ENCODE measurements at places on chromosomes 5 and 9.

DNA sequence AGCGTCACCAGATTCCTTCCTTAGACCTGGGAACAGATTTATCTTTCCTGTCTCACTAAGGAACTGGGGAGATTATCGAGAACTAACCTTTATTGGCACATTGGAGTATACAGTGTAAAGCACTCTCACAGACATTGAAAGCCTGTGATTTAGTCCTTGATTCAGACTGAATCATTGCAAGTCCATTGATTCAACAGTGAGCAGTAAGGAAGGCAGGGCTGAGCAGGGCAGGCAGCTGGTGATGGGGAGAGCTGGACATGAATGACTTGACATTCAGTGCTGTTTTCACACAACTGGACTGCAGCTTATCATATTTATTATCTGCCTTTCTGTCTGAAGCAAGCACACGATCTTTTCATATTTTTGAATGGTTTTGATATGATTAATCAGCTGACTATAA, 16.2 kb downstream of the ISOC1 start:
- DNase-seq, result no peak

DNA sequence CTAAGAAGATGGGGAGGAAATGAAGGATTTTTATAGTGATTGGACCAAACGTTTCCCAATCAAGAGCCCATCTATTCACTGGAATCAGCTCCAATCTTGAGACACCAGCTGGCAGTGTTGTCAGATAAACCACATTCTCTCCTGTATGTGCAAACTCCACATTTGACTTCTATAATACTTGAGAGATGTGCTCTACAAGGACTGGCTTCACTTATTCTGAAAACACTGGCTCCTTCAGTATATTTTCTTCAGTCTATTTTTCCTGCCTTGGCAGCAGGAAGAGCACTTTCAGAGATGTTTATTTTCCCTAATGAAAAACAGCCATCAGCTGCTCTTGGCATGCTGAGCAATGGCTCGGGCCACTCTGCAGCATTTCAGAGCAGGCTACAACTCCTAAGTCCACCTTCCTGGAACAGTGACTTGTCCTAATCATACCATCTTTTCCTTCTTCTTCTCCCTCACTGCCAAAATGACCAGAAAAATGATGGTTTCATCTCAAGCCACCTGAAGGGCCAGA, 96.9 kb upstream of the FSTL4 start:
- DNase-seq, result no peak

GRCh38 chr9:137113385-137114159, 961 bp downstream of the DPP7 start:
- DNase-seq, result no peak

DNA sequence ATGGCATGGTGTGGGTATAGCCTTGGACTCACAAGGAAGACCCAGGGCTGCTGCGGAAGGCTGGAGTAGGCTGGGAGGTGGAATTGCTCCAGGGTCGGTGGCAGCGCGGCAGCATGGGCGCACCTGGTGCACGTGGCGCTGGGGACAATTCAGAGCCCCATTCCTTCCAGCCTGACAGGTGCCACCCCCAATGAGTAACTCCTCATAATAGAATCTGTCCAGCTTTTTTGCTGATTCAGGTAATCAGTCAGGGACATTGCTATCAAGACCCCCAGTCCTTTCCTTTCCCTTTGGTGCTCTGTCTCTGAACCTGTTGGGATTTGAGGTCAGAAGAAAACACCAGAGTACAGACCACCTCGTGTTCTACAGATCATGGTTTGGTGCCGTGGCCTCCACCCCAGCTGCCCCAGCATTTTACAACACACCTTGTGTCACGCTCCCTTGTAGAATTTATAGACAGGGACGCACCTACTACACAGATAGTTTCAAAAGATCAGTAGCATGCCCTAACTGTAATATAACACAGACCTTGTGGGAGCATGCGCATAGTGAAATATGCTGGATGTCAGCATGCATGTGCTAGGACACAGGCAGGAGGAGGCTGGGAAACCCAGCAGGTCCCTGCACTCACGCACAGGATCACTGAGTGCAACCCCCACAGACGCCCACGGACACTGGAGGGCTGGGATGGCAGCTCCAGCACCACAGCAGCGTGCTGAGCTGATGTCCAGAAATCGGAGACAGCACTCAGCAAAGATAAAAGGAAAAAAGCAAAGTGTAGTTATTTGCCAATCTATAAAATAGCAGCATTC, 47.9 kb upstream of the CTSL start:
- no peak for DNase-seq

- no peak for DNase-seq
These were observed 68.1 kb downstream of the AOPEP start for GRCh38 chr9:94794476-94795167.

- DNase-seq, result no peak
These were observed 131.9 kb upstream of the LPCAT1 start for GRCh38 chr5:1655496-1656270.

DNA sequence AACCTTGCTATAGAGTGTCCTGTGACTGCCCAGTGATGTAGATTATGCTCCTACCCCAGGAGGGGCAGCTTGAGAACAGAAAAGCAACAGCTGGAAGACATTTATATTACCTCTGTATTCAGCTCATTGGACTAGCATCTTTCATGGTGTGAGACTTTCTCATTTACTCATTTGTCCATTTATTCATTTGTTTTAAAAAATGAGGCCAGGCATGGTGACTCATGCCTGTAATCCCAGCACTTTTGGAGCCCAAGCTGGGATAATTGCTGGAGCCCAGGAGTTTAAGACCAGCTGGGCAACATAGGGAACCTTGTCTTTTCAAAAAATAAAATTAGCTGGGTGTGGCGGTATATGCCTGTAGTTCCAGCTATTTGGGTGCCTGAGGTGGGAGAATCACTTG, 130.0 kb upstream of the LHFPL2 start:
- DNase-seq, result no peak

DNA sequence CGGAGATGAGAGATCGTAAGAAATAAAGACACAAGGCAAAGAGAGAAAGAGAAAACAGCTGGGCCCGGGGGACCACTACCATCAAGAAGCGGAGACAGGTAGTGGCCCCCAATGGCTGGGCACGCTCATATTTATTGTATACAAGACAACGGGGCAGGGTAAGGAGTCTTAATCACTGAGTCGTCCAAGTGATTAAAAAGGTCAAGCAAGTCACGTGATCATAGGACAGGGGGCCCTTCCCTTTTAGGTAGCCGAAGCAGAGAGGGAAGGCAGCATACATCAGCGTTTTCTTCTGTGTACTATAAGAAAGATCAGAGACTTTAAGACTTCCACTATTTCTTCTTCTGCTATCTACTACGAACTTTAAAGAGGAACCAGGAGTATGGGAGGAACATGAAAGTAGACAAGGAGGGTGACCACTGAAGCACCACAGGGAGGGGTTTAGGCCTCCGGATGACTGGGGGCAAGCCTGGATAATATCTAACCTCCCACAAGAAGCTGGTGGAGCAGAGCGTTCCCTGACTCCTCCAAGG, 24.6 kb upstream of the QSOX2 start:
- no peak for DNase-seq

DNA sequence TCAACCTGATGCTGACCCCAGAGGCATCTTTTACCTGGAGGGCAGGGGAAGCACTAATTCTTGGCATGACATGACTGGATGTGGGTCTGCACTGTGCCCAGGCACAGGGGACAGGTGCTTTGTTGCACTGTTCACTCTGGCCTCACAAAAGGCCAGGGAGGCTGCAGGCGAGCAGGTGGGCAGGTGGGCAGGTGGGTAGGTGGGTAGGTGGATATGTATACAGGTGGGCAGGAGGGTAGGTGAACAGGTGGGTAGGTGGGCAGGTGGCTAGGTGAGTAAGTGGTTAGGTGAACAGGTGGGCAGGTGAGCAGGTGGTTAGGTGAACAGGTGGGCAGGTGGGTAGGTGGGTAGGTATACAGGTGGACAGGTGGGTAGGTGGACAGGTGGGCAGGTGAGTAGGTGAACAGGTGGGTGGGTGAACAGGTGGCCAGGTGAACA, 1.5 kb downstream of the PAEP start:
- no peak for DNase-seq

DNA sequence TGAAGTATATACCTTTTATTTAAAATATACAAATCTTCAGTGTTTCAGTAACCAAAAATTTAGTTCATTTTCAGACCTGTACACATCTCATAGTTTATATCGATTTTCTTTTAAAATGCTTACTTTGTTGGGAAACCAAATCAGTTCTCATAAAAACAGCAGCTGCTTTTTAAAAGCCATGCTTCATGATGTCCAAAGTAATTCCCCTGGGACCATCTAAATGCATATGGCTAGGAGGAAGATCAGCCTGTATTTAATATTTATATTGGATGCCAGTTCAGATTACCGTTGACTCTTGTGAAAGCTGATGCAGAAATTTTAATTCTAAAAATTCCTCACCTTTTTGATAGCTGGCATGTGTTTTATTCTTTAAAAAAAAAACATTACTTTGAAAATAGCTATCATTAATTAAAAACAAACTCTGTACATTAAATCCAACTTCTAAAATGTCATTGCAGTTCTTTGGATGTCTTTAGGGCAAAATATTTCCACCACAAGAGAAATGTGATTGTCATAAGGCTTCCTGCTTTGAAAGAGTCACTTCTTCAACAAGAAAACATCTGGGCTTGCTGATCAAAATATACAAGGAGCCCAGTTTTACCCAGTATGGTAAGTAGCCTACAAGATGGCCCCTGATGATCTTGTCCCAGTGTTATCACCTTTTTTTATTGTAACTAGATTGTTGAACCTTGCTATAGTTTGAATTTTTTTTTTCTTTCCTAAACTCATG, 1242.9 kb upstream of the CDH6 start:
- no peak for DNase-seq

DNA sequence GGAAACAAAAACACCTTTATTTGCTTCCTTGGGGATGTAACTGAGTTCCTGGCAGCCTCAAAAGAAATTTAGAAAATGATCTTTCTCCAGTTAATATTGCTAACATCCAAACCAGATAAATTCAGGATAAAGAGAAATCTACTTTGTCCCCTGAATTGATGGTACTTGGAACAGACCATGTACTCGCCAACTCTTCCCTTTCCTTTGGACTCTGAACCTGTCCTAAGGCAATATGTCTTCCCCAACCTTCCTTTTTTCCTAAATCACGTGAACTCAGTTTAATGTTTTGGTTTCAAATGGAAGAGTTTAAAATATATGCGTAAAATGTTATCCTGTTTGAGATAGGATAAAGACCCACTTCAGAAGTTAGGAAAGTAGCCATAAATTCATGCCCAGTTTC, 28.0 kb downstream of the ACO1 start:
- DNase-seq, result no peak

GRCh38 chr5:76694317-76694716, 21.6 kb upstream of the F2R start:
- no peak for DNase-seq

DNA sequence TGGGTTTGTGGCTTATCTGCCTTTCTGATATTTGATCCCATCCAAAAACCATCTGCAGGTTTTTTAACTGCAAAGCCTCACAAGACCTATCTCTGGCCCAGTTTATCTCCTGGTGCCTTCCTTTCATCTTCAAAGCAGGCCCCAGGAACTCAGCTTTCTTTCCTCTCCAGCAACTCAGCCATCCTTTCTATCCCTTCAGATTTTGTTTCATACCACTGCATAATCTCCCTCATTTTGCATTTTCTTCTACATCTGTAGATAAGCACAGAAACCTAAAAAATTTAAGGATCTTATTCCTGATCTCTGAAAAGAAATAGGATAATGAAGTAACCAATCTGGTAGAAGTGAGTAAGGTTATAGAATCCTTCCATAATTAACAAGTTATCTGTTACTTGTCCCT, 19.5 kb upstream of the ERCC6L2 start:
- no peak for DNase-seq

DNA sequence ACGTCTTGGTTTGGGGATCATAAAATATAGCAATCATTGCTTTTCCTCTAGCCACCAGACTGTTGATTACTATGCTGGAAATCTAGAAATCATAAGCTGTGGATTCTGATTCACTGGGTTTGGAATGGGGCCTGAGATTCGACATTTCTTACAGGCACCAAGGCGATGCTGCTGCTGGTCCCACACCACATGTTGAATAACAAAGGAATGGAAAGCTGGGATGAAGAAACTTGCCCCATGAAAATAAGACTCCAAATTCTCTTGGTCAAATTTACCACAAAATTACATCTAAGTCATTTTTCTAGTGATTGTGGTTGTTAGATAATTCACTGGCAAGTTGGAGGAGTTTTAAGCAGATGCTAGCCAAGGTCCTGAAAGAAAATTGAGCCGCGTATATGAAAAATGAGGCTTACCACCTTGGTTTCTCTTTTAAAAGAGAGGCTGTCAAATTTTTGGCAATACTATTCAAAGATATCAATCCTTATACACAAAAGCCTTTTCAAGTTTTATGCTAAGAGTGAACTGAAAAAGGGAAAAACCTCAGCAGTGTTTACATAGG, 23.0 kb upstream of the MEIKIN start:
- no peak for DNase-seq

DNA sequence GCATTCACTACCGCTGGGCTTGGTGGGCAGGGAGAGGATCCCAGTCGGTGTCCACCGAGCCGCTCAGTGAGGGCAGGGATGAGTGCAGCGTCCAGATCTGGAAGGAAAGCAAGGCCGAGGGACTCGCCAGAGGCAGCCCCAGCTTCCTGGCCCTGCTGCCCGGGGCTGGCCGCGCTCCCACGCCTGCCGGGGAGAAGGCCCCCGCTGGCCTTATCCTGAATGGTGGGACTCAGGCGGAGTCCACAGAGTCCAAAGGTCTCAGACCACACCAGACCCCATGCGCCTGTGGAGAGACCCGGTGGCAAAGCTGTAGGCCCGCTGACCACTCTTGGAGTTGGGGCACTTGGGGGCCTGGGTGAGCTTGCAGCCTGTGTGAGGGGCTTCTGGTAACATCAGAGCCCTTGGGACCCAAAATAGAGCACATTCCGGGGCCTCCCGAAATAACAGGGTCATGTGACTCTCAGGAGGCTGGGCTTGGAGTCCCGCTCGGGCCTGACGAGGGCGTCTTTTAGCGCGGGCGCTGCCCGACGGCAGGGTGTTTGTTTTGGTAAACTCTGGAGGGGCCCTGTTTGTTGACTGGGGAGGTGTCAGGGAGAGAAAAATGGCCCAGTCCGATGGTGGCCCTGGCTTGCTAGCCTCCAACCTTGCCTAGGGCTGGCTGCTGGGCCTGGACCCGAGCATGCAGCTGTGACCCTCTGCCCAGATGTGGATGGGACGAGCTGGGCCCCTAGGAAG, 2.8 kb downstream of the RXRA start:
- DNase-seq, result no peak
